Endothelial cell (in vitro differentiated cells): ENCODE measurements at places on chromosomes 16 and 17.
A peak's percentile ranks its signal among the peaks of the same experiment; 100 is the strongest.

DNA sequence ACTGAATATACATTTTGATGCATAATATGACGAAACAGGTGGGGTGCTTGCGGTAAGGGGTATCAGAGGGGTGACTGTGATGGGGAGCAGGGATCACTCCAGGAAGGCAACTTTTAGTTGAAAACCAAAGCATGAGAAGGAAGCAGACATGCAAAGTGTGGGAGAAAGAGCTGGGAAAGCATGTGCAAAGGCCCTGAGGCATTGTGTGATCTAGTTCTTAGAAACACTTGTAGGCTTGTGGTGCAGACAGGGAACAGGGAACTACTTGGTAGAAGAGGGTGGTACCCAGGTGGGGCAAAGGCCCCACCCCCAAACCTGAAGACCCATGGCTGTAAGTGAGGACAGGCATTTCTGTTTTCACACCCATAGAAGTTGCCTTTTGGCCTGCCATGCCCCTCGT, 459.9 kb upstream of the EEF2KMT start:
- no peak for DNase-seq

- no peak for DNase-seq
Observed at GRCh38 chr17:37039269-37039668, 90.5 kb downstream of the AATF start.

DNA sequence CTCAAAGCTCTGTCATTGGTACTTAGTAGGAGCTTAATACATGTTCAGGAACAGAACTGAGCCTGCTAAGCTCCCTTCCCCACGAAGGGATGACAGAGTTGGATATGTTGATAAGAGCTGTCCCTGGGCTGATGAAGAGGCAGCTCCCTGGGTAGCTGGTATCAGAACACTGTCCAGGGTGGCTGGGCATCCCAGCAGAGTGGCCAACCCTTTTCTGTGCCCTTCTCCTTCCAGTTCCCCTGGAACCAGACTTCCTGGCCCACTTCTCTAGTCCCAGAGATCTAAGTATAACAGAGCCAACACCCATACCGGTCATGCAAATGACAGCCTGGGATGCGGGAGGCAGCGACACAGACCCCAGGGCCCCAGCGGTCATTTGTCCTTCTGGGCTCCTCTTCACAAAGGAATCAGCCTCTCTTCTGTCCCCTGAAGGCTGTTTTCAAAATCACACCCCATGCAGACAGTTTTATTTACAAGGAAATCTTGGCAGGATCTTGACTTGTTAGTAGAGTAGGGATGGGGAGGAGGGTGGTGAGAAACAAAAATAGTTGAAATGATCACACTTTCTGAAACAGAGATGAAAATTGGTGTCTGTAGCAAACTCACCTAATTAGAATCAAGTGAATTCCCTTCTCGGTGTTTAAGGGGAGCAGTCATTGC, 1.4 kb upstream of the RHBDL3 start:
- no peak for DNase-seq

DNA sequence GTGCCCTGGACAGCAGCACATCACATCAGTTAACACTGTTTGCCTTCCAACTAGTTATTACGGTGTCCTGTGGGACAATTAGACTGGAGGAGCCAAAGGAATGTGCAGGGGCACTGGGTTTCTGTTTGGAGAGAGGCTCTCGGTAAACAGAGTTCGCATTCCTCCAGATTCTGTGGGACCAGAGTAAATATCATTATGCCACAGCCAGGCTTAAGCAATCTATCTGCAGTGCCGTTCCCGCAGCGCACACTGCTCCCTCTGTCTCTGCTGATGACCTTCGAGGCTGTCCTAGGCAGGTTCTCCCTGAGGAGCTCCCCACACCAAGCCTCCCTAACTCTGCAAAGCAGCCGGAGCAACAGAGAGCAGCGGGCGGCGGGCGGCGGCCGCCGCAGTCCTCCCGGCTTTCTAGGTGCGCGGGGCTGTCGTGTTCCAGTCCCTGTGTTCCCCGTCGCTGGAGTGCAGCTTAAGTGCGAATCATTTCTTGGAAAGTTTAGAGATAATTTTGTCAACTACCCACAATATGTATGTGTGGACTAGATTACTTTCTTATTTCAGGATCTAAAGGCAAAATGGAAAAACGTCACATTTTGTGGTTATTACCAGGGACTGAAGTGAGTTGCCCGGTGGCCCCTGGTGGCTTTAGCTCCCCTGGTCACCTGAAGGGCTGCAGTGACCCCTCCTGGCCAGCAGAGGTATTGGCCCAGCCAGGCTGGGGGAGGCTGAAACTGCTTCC, 43.3 kb downstream of the PGS1 start:
- peak; percentile 86 for DNase-seq

- no peak for DNase-seq
Observed at GRCh38 chr17:50926523-50926922, 60.4 kb upstream of the TOB1 start.

- no peak for DNase-seq
Observed at GRCh38 chr17:40825599-40825998, 3.2 kb upstream of the KRT10 start.

- no peak for DNase-seq
Observed at GRCh38 chr16:48564544-48565444, 45.2 kb downstream of the N4BP1 start.

- no peak for DNase-seq
Observed at GRCh38 chr17:2704890-2705248, 6.7 kb downstream of the CLUH start.

DNA sequence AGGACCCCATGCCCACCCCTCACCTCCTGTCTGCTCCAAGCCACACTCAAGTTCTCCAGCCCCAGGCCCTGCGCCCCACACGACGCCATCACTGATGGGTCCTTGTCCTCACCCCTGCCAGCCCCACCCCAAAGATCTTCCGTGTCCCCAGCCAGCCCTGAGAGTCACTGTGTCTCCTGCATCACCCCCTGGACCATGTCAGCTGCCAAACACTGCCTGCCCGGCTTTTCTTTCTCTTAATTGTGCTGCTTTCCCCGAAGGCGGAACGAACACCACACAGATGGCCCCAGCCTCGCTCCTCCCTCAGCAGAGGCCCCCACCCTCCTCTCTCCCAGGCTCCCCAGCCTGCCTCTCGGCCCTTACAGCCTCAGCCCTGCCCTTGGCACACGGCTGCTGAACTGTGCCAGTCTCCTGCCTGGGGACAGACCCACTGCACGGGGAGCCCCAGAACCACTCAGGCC, 4.8 kb upstream of the GAA start:
- no peak for DNase-seq

GRCh38 chr16:56909527-56909979, 22.4 kb upstream of the HERPUD1 start:
- no peak for DNase-seq

DNA sequence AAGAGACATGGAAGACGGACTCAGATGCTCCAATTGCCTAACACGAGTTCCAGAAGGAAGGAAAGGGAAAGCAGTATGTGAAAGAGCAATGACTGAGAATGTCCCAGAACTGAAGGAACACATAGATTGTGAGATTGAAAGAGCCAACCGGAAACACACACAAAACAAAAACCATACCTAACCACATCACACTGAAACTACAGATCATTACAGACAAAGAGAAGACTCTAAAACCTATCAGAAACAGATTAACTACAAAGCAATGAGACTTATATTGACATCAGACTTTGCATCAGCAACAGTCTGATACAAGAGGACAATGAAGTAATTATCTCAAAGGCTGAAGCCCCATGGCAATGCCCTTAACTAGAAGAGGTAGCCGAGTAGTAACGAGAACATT, 45.6 kb upstream of the CLEC18B start:
- no peak for DNase-seq

- peak; percentile 40 for DNase-seq
Observed at GRCh38 chr17:49224198-49224996, 6.2 kb downstream of the PHOSPHO1 start.

DNA sequence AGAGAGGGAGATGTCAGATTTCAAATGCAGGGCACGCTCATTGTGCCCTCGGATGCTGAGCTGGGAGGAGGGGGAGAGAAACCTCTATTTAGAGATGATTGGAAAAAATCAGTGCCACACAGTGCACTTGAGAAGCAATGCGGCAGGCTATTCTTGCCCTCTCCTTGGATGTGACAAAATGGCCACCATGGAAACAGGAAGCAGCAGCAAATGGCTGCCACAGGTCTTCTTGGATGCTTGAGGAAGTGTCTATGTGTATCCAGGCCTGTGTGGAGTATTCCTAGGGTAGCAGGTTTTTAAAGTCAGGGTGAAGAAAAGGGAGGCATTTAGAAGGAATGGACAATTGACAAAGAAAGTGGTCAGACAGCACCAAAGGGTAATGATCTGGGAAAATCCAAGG, 340.1 kb upstream of the ZFHX3 start:
- DNase-seq: no peak

DNA sequence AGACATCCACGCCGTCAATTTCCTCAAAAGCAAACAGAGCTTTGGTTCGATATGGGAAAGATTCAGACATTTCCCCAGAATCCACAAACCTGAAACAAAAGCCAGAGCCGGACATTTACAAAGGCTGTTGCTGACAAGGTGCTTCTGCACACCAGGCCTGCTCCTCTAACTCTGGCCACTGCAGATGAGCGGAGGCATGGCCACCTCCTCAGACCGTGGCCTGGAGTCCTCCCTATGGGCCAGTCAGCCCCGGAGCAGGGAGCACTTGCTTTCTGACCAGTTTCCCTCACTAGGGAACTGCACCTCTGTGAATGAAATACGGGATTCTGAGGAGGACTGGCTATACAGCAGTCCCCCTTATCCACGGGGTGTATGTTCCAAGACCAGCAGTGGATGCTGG, 22.3 kb upstream of the TRAP1 start:
- no peak for DNase-seq

DNA sequence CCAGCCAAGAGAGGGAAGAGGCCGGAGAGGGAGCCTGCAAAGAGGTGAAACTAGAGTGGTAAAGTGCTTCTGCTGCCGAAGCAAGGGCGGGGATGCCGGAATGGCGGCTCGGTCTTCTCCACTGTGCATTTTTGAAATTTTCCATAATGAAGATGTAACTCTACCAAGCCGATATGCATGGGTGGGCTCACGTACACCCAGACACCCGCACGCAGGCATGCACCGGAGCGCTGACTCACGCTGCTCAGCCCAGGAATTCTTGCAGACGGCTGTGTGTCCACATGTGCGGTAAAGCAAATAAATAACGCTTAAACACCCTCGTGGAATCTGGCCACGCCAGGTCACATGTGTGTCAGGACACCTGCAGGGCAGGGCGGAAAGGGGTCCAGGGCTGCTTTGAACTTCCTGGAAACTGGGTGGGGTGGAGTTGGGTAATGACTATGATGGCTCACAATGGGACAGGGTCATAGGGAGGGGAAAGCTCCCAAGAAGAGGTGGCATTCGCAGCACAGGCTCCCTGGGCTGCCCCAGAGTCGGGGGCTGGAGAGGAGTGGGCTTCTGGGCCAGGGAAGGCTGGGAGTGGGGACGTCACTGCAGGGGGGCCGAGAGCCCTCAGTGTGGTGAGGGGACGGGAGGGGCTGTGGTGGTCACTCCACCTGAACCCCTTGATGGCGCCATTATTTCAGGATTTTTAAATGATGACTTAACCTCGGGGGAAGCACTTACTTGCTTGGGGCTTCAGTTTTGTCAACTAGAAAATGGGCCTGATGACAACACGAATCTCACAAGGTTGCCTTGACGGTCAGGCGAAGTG, 265.5 kb downstream of the PARN start:
- DNase-seq: no peak

GRCh38 chr17:49952209-49952911, 16.6 kb upstream of the DLX4 start:
- peak; percentile 93 for DNase-seq

GRCh38 chr17:38742411-38743308, 5.5 kb downstream of the PCGF2 start:
- no peak for DNase-seq

- no peak for DNase-seq
Observed at GRCh38 chr17:56141046-56141839, 12.0 kb upstream of the ANKFN1 start.

GRCh38 chr17:48259694-48260291, 152.2 kb downstream of the SNX11 start:
- no peak for DNase-seq

GRCh38 chr17:75827308-75828075, 16.7 kb downstream of the UNC13D start:
- DNase-seq: peak; percentile 87

DNA sequence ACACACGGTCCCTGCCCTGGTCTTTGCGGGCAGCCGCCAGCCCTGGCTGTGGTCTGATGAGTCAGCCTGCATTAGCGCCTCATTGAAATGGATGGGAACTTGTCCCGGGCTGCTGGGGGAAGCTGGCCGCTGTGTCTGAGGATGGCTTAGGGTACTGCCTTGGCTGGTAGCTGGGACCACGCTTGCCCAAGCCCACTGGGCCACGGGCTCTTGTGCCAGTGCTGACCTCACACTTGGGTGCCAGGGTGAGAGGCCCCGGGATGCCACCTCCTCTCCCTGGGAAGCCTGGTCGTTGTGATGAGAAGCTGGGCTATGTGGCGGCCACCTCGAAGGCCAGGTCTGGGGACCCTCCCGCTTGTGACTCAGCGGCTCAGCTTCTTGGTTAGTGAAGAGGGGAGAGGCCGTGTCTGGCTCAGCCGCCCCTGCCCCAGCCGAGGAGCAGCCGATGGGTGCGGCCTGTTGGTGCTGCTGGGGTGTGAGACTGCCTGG, 10.7 kb downstream of the CACNA1H start:
- no peak for DNase-seq

- no peak for DNase-seq
Observed at GRCh38 chr16:621526-622105, 9.2 kb upstream of the WFIKKN1 start.

GRCh38 chr17:39939588-39940419, 12.3 kb downstream of the LRRC3C start:
- no peak for DNase-seq

DNA sequence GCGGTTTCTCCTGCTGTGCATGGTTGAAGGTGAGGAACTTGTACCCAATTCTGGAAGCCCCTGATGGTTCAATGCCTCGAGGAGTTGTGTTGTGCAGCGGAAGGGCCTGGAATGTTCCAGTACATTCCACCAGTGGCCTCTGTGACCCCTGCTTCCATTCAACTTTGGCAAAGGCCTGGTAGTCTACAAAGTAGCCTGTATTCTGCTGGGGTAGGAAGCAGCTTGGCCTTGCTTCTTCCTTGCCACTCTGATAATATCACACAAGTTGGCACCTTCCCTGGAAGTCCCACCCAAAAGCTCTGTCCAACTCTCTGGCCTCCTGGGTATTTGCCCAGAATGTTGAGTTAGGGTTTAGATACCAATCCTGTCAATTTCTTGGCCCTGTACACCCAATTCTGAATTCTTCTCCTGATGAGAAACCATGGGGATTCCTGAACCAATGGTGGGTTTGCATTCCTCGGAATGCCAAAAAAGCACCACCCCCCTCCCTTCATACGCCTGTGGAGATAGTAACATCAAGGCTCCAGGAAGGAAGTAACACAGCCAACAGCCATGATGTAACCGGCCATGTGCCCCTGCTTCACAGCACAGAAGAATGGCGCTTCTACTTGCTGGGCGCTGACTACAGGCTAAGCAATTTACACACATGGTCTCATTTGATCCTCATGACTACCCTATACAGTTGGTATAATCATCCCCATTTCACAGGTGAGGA, 11.8 kb upstream of the FAM117A start:
- DNase-seq: no peak
